ENCODE measurements at places on chromosomes 6 and 20.

GRCh38 chr6:35358086-35358485 lies 15.7 kb downstream of the PPARD start:
- no peak for DNase-seq

DNA sequence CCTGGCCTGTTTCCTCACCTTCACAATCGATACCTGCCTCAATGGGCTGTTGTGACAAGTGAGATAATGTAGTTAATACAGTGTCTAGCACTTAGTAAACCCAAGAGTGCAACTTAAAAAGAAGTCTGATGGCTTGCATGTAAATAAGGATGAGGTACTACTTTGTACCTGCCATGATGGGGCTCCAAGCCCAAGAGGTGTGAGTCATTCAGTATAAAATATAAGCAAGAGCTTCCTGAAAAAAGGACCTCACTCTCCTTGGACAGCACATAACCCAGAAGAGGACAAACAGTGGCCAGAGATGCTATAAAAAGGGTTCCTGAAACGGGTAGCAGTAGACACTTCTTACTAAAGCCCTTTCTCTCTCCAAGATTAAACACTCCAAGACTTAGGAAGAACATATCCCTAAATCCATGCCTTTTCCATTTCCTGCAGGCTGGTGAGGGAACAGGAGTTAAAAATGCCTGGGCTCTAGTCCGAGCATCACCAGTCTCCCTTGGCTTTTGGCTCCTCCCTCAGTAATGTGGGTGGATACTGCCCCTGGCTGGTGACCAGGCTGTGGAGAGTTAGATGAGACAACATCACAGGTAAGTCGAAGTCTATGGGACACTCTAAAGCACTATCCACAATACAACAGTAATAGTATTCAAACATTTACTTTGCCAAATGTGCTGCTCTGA lies 4.3 kb downstream of the UBE2V1 start:
- DNase-seq: no peak

GRCh38 chr6:149142924-149143429 lies 174.5 kb upstream of the TAB2 start:
- no peak for DNase-seq

GRCh38 chr6:79048611-79049010 lies 29.4 kb downstream of the PHIP start:
- peak; percentile 3 for DNase-seq

- DNase-seq: no peak
Observed at GRCh38 chr20:5793916-5794315, 43.7 kb downstream of the SHLD1 start.

- no peak for DNase-seq
Observed at GRCh38 chr20:19757487-19758132, 448 bp upstream of the RIN2 start.

- no peak for DNase-seq
Observed at GRCh38 chr20:7859356-7859802, 80.9 kb downstream of the HAO1 start.

GRCh38 chr20:49867453-49868215 lies 47.7 kb downstream of the SPATA2 start:
- DNase-seq: no peak

DNA sequence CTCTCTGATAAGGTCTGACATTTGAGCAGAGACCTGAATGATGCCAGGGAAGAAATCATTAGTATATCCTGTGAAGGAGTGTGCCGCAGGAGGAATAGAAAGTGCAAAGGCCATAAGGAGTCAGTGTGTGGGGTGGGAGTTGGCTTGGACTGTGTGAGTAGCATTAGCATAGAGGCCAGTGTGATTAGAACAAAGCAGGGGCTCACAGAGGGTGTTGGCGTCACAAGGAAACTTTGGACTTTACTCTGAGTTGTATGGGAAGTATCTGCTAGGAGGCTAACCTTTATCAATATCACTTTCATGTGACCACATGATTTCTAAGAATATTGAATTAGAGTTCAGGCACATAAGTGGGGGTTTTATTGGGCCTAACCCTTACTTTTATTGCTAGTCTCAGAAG lies 12.1 kb downstream of the TMEM200A start:
- no peak for DNase-seq

DNA sequence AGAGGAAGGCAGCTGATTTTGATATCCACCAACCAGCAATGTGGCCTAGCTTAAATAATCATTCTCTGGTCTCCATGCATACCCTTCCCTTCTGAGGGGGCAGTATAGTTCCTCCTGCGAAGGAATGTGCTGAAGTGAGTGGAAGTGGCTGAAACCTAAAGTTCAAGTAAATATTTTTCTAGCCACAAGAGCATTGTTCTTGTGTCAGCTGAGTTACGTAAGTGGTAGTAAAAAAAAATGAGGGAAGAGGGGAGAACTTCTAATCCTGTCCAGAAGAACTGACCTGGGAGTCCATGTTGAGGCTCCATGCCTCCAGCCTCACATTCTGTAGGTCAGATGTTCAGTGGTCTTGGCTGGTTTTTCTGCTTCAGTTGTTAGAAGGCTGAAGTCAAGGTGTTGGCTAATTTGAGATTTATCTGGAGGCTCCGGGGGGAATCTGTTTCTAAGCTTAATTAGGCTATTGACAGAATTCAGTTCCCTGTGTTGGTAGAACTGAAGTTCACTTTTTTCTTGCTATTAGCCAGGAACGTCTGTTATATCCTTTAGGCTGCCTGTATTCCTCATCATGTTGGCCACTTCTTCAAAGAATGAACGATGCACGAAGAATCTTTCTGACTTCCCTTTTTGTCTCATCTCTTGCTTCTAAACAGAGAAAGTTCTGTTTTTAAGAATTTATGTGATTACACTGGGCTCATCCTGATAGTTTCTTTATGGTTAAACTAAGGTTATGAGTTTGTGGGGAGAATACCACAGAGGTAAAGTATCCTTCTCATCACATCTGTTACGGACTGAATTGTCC lies 207.1 kb upstream of the PRSS16 start:
- no peak for DNase-seq

GRCh38 chr6:81572020-81572419 lies 180.5 kb downstream of the TENT5A start:
- DNase-seq: no peak

GRCh38 chr6:167735951-167736288 lies 90.8 kb upstream of the AFDN start:
- DNase-seq: no peak

- DNase-seq: no peak
Observed at GRCh38 chr20:23637282-23638221, at the start of gene CST3. Gene CST3 (minus strand): TSS chr20:23637955. CDS start chr20:23637862, 93 bp downstream.

GRCh38 chr6:130229645-130230044 lies 6.9 kb upstream of the SAMD3 start:
- no peak for DNase-seq

- no peak for DNase-seq
Observed at GRCh38 chr6:120918137-120918536, 416.1 kb downstream of the TBC1D32 start.

GRCh38 chr20:33664085-33664761 lies 2.1 kb downstream of the C20orf144 start:
- DNase-seq: no peak

DNA sequence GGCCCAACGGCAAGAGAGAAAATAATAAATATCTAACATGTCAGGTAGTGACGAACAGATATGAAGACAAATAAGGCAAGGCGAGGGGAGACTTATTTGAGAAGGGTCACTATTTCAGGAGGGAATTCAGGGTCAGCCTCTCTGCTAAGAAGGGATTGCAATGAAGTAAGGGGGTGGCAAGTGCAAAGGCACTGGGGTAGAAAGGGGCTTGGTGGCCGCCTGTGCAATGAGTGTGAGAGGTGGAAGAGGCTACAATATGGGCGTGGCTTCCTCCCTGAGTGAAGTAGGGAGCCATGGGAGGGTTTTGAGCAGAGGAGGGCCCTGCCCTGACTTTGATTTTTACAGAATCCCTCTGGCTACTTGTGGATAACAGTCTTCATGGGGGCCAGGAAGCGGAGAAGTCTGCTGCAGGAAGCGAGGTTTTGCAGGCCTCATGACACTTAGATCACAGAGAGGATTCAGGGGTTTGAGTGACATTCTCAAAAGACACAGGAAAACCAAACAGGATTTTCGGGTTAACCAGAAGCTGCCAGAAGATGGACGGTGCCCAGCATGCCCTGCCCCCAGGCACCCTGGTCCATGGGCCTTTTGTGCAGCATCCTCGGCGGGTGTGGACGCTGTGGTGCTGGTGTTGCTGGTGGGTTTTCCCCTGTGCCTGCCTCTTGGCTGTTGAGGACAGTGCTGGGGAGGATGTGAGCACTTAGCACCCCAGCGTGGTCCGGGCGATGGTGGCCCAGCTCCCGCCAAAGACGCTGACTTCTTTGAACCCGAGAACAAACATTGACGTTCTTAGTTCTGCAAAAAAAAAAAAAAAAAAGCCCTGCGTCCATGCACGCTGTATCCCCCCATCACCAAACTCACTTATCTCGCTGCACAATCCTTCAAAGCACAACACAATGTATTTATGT lies 124.2 kb upstream of the PTPN1 start:
- DNase-seq: peak; percentile 81

- DNase-seq: no peak
Observed at GRCh38 chr20:48582673-48582985, 245.2 kb downstream of the PREX1 start.

- DNase-seq: no peak
Observed at GRCh38 chr6:55560290-55560885, 18.6 kb downstream of the HMGCLL1 start.

Data from CD4-positive, alpha-beta memory T cell (primary cell).